ENCODE measurements at places on chromosomes 3 and 15. TPM values are rescaled to one million over a fixed set of nuclear protein-coding genes. Genes with fewer than 3 reads are reported as not detected.
A peak's percentile ranks its signal among the peaks of the same experiment; 100 is the strongest.

- no peak for DNase-seq
- no peaks in the 10 kb centered on the region for H3K36me3 ChIP-seq
- H3K4me3 ChIP-seq = no peak within 1 kb of the TSS
- H3K27ac ChIP-seq = no peak within 1 kb of the TSS
- H3K4me1 ChIP-seq = no peaks in the 10 kb centered on the region
Observed at GRCh38 chr15:33310481-33311311, at the start of gene RYR3. TSS of gene RYR3 (plus strand) at chr15:33310967. CDS start at chr15:33311046, 79 bp downstream.

GRCh38 chr15:61989667-61990066 is 70.6 kb downstream of the VPS13C start:
- no peak overlapping the region for H3K4me3 ChIP-seq
- no peaks in the 10 kb centered on the region for H3K27me3 ChIP-seq
- no peaks in the 10 kb centered on the region for H3K4me1 ChIP-seq
- peaks cover 52% of the 10 kb centered on the region for H3K36me3 ChIP-seq
- no peak overlapping the region for H3K27ac ChIP-seq

- no peak overlapping the region for H3K27ac ChIP-seq
- H3K36me3 ChIP-seq = no peaks in the 10 kb centered on the region
- H3K4me3 ChIP-seq = no peak overlapping the region
- H3K4me1 ChIP-seq = no peaks in the 10 kb centered on the region
- peaks cover under 1% of the 10 kb centered on the region for H3K27me3 ChIP-seq
- DNase-seq = no peak
Observed at GRCh38 chr15:63083044-63083443, 38.6 kb upstream of the LACTB start.

- H3K4me1 ChIP-seq = no peaks in the 10 kb centered on the region
- H3K27ac ChIP-seq = no peak overlapping the region
- no peak for DNase-seq
- no peak overlapping the region for H3K4me3 ChIP-seq
- H3K27me3 ChIP-seq = no peaks in the 10 kb centered on the region
Observed at GRCh38 chr3:29454161-29454611, 173.3 kb downstream of the RBMS3 start.

GRCh38 chr15:74464216-74464615 is 3.3 kb upstream of the UBL7 start:
- peaks cover 46% of the 10 kb centered on the region for H3K4me1 ChIP-seq
- no peaks in the 10 kb centered on the region for H3K27me3 ChIP-seq
- DNase-seq = no peak
- peaks cover 35% of the 10 kb centered on the region for H3K36me3 ChIP-seq
- peak overlapping the region; percentile 58 for H3K27ac ChIP-seq

- DNase-seq = no peak
- peaks cover 38% of the 10 kb centered on the region for H3K27me3 ChIP-seq
- no peak overlapping the region for H3K27ac ChIP-seq
- H3K36me3 ChIP-seq = peaks cover 12% of the 10 kb centered on the region
Observed at GRCh38 chr3:179961071-179961702, 75.5 kb downstream of the PEX5L start.

DNA sequence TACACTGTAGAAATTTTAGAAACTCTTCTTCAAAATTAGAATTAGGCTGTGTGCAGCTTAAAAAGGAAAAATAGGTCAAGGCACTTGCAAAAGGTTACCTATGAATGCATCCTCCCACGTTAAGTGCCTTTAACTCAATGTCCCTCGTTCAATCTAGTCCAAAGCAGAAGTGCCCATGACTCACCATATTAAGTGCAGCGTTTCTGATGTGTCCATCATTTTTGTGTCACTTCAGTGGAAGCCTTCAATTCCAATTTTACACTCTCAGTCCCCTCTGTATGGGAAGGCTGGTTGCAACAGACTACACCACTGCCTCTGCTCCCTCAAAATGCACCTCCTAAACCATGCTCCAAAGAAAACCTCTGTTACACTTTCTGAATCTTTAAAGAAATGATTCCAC is 53.4 kb downstream of the FOXB1 start:
- H3K27me3 ChIP-seq = peaks cover 56% of the 10 kb centered on the region
- H3K36me3 ChIP-seq = peaks cover 17% of the 10 kb centered on the region
- no peak overlapping the region for H3K4me3 ChIP-seq
- H3K27ac ChIP-seq = no peak overlapping the region
- no peaks in the 10 kb centered on the region for H3K4me1 ChIP-seq
- no peak for DNase-seq

DNA sequence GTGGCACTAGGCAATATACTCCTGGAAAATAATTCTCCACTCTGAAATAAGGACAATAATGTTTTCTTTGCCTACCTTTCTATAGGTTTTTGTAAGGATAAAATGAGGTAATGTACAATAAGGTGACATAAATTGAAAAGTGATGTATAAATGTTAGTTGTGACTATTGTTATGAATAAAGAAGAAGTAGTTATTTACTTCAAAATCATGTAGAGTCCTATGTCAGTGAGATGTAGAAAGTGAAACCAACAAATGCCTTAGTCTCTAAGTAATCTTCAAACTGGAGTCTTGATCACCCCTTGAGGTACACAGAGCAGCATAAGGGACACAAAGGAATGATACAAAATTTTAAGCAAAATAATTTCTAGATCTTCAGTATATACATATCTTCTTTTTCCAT is 60.3 kb upstream of the TP63 start:
- H3K27me3 ChIP-seq = no peaks in the 10 kb centered on the region
- H3K4me3 ChIP-seq = no peak overlapping the region
- peaks cover 21% of the 10 kb centered on the region for H3K4me1 ChIP-seq
- peak overlapping the region; percentile 4 for H3K27ac ChIP-seq

- no peak overlapping the region for H3K27ac ChIP-seq
- no peak overlapping the region for H3K4me3 ChIP-seq
- DNase-seq = no peak
- no peaks in the 10 kb centered on the region for H3K36me3 ChIP-seq
Observed at GRCh38 chr15:99923711-99924110, 190.5 kb upstream of the LYSMD4 start.

DNA sequence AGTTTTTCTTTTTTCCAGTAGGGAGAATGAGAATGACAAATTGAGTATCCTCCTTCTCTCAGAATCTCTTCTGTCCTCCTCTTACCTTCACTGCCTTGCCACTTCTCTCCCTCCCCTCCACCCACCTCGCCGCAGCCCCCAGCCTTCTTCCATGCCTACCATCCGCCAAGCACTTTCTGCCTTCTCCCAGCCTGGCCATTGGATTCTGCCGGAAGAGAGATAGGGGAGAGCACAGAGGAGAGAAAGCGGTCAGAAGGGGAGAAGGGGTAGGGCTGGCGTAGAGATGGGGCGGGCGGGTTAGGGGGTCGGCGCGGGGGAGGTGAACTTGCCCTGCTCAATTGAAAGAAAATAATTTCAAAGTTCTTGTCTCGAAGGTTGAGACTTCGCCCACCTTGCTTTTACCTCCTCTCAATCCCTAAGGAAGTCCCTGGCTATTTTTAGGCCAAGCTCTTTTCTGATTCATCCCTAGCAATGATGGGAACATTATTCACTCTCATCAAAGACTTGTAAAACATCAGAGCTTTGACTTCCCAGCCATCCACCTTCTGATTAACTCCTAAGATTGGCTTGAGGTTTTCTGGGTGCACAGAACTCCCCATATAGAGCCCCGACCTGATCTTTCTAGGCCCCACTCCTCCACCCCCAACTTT is 811 bp downstream of the C3orf52 start:
- H3K27me3 ChIP-seq = peaks cover 22% of the 10 kb centered on the region
- H3K4me3 ChIP-seq = peak overlapping the region; percentile 74
- peaks cover 34% of the 10 kb centered on the region for H3K4me1 ChIP-seq
- DNase-seq = no peak

DNA sequence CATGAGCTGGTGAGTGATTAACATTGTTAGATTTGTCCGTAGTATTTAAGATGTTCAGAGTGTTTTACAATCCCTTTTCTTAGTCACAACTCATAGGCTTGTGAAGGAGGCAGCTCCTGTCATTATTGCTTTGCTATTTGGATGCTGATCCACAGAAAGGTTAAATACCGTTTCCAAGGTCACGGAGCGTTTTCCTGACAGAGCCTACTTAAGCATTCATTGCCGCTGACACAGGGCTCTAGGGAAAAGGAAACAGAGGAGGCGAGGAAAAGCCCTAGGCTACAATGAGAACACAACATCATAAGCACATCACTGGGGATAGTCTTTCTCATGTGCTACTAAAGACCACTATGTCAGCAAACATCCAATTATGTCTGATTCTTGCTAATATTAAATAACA is 38.5 kb upstream of the CPB1 start:
- no peaks in the 10 kb centered on the region for H3K36me3 ChIP-seq
- DNase-seq = no peak

GRCh38 chr3:24154013-24154695 is 209.1 kb downstream of the NR1D2 start:
- H3K4me1 ChIP-seq = peaks cover 17% of the 10 kb centered on the region
- H3K27ac ChIP-seq = no peak overlapping the region
- peaks cover 17% of the 10 kb centered on the region for H3K27me3 ChIP-seq
- H3K4me3 ChIP-seq = no peak overlapping the region
- no peak for DNase-seq

DNA sequence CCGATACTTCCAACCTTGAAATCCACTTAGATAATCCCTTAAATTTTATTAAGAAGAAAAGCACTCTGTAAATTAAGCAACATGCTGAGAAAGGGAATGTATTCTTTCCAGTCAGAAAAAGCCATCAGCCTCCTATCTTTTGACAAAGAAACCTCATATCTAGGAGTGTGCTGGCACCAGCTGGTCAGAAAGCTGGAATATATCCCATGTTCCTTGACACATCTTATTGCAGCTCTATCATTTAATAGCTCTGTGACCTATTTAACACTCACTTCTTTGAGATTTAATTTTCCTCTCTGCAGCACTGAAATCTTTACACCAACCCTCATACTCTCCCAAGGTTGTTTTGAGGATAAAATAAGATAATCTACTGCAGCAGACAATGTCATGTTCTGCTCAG is 30.4 kb upstream of the CAPN7 start:
- DNase-seq = no peak
- no peak overlapping the region for H3K4me3 ChIP-seq
- peaks cover 48% of the 10 kb centered on the region for H3K27me3 ChIP-seq
- no peak overlapping the region for H3K27ac ChIP-seq
- peaks cover 15% of the 10 kb centered on the region for H3K4me1 ChIP-seq
- H3K36me3 ChIP-seq = no peaks in the 10 kb centered on the region

GRCh38 chr3:16476636-16477035 is 36.9 kb downstream of the RFTN1 start:
- peaks cover 50% of the 10 kb centered on the region for H3K4me1 ChIP-seq
- peak overlapping the region; percentile 52 for H3K27ac ChIP-seq
- no peak overlapping the region for H3K4me3 ChIP-seq
- DNase-seq = no peak
- peaks cover 82% of the 10 kb centered on the region for H3K36me3 ChIP-seq

GRCh38 chr15:75775296-75776064 is 62.8 kb upstream of the CSPG4 start:
- no peak for DNase-seq
- H3K4me3 ChIP-seq = no peak overlapping the region
- H3K36me3 ChIP-seq = no peaks in the 10 kb centered on the region
- peaks cover 10% of the 10 kb centered on the region for H3K4me1 ChIP-seq
- H3K27ac ChIP-seq = no peak overlapping the region

DNA sequence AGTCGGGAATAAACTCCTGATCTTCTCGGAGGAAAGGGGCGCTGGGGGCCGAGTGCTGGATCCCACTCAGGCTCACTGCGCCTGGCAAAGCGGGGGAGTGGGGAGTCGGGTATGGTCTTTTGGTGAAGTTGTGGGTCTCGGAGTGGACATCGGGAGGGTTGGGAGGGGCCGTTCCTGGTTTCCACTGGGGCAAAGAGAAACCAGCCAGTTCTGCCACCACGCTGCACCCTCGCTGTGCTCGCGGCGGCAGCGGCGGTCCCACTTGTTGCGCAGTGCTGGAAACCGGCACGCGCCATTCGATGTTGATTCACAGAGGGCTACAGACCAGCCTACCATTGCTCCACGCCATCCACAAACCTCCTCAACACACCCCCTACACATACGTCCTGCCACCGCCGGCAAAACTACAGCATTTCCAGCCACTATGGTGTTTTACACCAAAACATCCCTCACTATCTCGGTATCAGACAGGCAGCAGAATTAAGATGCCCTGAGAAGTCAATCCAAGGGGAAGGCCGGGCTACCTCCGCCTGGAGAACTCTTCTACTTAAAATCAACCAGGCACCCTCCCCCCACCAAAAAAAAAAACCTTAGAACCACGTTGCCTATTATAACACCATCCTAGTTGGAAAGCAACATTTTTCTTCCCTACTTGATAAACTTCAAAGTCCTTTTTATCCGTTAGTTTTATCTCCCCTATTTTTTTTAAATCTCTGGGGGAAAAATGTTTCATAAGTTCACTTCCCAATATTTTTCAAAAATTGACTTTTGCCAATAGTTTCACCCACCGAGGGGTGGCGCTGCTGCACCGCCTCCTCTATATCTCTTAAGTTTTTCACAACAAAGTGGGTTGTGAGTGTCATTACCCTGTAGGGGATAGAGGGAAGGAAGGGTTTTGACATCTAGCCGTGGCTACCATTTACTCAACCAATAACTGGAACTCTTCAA is 3.6 kb downstream of the BCL6 start:
- peak overlapping the region; percentile 99 for H3K27ac ChIP-seq
- H3K4me3 ChIP-seq = peak overlapping the region; percentile 98
- DNase-seq = peak; percentile 84
- peaks cover 36% of the 10 kb centered on the region for H3K4me1 ChIP-seq
- peaks cover 11% of the 10 kb centered on the region for H3K27me3 ChIP-seq

DNA sequence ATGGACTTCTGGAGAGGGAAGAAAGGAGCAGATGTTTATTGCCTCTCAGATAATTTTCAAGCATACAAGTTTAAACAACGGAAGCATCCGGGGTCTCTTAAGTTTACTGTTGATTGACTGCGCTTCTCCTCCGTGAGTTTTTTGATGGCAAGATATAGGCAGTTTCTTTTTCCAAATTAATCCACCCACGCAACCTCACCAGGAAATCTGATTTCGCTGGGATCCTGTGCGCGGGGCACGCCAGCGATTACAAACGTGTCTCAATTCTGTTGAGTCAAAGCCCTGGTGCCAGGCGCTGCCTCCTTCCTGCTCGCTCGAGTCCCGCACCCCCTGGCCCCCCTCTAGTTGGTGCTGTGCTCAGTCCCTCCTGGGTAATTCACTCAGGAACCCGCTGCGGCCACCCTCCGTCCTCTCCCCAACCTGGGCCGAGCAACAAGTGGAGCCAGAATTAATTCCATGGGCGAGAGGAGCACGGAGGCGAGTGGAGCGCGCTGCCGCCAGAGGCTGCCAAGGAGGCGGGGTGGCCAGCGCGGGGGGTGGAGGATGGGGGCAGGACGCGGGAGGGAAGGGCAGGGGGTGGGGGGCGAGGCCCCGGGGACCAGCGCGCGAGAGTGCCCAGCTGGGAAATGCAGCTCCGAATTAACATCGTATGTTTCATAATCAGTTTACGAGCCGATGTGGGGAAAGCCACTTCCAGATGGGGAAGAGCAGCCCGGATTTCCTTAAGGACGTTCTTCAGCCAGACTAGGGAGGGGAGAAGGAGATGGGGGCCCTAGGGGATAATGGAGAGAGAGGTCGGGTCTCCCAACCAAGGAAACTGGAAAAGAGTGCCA is 6.0 kb downstream of the WNT5A start:
- no peaks in the 10 kb centered on the region for H3K36me3 ChIP-seq
- no peak overlapping the region for H3K27ac ChIP-seq
- no peak for DNase-seq
- no peak overlapping the region for H3K4me3 ChIP-seq
- H3K27me3 ChIP-seq = peaks cover 76% of the 10 kb centered on the region

GRCh38 chr3:189685860-189686259 is 54.7 kb downstream of the TP63 start:
- H3K4me3 ChIP-seq = no peak overlapping the region
- no peak overlapping the region for H3K27ac ChIP-seq
- no peaks in the 10 kb centered on the region for H3K36me3 ChIP-seq
- H3K4me1 ChIP-seq = peaks cover 6% of the 10 kb centered on the region

GRCh38 chr3:129182390-129183185 is 1.1 kb downstream of the CNBP start:
- H3K4me1 ChIP-seq = peaks cover 49% of the 10 kb centered on the region
- H3K4me3 ChIP-seq = peak overlapping the region; percentile 87
- peak overlapping the region; percentile 95 for H3K27ac ChIP-seq
- no peaks in the 10 kb centered on the region for H3K27me3 ChIP-seq
- peaks cover 45% of the 10 kb centered on the region for H3K36me3 ChIP-seq

Gene NR2F2
- not detected for total RNA-seq

Gene ATP10A
- 36.7 TPM for total RNA-seq

Measured in activated CD8-positive, alpha-beta memory T cell treated with anti-CD3 and anti-CD28 coated beads, Interleukin-2, amount 10 ng/mL, durations not matched to agents 7 days and 5 days (primary cell).